IPS DF 6.9 (cell line): ENCODE measurements at places on chromosomes 5 and 9.

DNA sequence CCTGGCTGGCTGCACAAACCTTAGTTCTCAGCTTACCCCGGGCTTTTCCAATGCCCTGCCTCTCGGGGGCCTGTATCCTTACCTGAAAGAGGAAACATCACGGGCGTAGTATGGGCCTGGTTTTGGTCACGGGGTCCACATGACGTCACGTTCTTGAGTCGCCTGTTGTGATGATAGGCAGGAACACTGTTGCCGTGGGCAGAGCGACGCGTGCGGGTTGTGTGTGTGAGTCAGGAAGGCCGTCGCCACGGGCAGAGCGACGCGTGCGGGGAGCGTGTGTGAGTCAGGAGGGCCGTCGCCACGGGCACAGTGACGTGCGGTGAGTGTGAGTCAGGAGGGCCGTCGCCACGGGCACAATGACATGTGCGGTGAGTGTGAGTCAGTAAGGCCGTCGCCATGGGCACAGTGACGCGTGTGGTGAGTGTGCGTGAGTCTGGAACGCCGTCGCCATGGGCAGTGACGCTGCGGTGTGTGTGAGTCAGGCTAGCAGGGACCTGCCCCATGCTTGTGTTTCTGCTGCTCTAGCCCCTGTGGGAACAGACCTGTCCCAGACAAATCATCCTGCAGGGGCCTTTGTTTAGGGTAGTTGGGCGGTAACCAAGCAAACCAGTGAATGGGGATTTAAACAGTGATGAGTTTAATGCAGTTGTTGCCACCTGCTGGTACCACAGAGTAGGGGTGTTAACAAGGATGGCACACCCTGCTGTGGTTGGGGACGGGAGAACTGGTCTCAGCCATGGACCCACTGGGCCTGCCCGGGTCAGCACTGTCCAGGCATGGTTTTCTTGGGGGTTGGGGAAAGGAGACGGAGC lies 19.8 kb downstream of the TRIP13 start:
- H3K27ac ChIP-seq, result no peak overlapping the region
- no peaks in the 10 kb centered on the region for H3K4me1 ChIP-seq
- no peak overlapping the region for H3K4me3 ChIP-seq
- peaks cover 51% of the 10 kb centered on the region for H3K36me3 ChIP-seq
- no peaks in the 10 kb centered on the region for H3K27me3 ChIP-seq
- no peak for DNase-seq

GRCh38 chr9:87834357-87834756 lies 48.3 kb upstream of the SPATA31E1 start:
- H3K4me1 ChIP-seq, result peaks cover 2% of the 10 kb centered on the region
- no peak for DNase-seq

DNA sequence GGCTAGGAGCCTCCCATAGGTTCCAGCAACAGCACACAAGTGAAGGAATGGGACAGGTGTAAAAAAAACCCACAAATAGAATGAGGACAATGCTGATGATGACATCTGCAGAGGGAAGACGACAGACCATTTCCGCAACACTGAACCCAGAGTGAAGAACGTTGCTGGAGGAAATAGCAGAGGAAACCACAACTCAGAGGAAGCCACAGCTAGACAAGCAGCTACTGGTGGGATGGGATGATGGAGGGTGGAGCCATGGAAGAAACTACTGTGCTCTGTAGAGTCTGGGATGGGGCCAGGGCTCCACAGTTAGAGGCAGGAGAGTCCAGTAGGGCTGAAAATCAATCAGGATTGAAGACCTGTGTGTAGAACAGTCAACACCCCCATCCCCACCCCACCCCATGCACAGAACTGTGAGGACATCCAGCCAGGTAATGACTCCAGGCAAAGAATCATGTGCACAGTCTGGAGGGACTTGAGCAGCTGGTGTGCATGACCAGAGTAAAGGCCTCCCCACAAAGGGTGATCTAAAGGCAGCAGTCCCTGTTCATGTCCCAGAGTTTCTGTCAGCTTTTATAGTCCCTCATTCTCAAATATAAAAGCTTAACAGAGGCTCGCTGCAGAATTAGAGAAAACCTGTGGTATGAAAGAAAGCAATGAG lies 65.2 kb upstream of the SPIN1 start:
- no peaks in the 10 kb centered on the region for H3K4me1 ChIP-seq
- DNase-seq, result no peak
- no peaks in the 10 kb centered on the region for H3K36me3 ChIP-seq
- H3K27ac ChIP-seq, result no peak overlapping the region

DNA sequence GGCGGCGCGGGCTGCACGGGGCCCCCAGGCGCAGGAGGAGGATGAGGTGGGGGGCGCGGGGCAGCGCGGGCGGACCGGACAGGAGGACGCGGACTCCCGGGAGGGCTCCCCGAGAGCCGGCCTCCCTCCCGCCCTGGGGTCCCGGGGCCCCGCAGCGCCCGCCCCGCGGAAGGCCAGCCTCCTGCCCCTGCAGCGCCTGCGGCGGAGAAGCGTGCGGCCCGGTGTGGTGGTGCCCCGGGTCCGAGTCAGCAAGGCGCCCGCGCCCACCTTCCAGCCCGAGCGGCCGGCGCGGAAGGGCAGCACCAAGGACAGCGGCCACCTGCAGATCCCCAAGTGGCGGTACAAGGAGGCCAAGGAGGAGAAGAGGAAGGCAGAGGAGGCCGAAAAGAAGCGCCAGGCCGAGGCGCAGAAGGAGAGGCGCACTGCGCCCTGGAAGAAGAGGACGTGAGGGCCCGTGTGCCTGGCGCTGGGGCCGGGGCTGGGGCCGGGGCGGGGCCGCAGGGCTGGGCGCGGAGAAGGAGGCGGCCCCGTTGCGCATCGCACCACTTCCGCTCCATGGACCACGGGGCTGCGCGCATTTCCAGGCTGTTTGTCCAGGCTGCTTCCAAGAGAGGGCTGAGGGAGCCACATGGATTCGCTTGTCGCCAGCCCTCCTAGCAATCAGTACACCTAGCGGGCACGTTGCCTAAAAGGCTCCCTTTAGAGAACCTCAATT lies 86.0 kb downstream of the ANKRD33B start:
- no peak overlapping the region for H3K4me3 ChIP-seq
- no peaks in the 10 kb centered on the region; the same call in 1 of the 2 replicates for H3K36me3 ChIP-seq
- DNase-seq, result no peak
